ENCODE measurements at places on chromosomes 5 and 9.
A peak's percentile ranks its signal among the peaks of the same experiment; 100 is the strongest.

DNA sequence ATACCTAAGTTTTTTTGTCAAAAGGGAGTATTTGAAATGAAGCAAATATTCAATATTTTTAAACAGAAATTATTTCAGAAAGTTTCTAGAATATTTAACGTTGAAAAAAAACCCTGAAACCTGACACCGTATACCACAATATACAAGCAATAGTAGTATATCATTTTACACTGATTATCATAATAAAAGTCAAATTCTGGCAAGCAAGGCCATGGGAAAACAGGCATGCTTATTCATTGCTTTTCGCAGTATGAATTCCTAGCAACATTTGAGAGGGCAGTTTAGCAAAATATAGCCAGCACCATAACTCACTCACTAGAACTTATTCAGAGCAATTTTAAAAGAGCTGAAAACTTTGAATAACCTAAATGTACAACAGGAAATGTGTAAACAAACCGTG, 46.1 kb downstream of the ERAP1 start:
- DNase-seq: no peak

- no peak for DNase-seq
These were observed 267.6 kb downstream of the FAM170A start for GRCh38 chr5:119896826-119897536.

GRCh38 chr5:39017504-39017903, 56.7 kb downstream of the RICTOR start:
- DNase-seq: no peak

DNA sequence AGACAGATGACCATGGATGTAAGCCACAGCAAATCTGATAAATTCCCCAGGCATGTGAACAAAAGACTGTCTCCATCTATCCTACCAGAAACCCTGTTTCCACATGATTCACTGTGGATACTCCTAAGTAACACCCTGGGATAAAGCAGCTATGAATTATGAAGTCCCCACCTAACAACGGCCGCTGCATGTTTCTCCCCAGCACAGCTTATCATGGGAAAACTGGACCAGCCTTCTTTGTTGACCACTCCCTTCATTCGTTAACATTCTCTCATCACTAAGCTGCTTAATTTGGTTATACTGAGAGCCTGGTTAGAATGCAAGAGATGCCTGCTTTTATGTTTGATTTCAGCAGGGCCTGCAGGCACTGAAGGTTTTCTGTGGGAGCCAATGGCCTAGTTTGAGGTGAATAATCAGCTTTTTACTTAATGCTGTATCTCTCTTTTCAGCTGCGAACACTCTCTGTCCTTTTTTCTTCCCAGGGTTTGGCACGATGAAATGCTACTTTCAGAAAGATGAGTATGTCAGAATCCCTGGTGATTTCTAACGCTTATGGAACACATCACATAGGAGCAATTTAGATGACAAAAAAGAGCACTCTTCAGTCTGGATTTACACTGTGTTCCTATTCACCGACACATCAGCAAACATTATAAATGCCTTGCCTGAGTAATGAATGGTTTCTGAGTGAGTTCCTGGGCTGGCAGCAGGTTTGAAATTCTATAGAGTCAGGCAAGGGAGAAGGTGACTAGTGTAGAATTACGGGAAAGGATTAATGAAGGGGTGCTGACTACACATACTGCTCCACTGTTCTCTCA, 318.4 kb upstream of the ZNF608 start:
- no peak for DNase-seq

GRCh38 chr5:40594811-40595210, 84.9 kb upstream of the PTGER4 start:
- no peak for DNase-seq

DNA sequence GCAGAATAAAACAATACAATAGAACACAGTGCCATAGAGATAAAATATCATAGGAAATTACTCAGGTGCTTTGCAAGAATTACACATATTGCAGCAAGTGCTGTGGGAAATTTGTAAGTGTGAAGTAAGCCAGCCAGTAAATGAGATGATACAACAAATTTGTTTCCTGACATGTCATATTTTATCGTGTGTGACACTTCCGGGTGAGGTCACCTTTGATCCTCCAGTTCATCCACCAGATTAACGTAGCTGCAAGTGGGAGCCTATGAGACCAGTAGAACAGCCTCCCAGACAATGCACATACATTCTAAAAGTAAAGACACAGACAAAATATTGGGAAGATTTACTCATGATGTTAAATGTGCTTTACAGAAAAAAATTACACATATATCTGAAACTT, 72.2 kb downstream of the PRDM9 start:
- DNase-seq: no peak

GRCh38 chr5:151600069-151600665, 9.0 kb upstream of the FAT2 start:
- no peak for DNase-seq

- no peak for DNase-seq
These were observed 122.8 kb downstream of the KIF4B start for GRCh38 chr5:155136216-155136850.

GRCh38 chr9:24879591-24879990, 333.9 kb upstream of the IZUMO3 start:
- DNase-seq: no peak

DNA sequence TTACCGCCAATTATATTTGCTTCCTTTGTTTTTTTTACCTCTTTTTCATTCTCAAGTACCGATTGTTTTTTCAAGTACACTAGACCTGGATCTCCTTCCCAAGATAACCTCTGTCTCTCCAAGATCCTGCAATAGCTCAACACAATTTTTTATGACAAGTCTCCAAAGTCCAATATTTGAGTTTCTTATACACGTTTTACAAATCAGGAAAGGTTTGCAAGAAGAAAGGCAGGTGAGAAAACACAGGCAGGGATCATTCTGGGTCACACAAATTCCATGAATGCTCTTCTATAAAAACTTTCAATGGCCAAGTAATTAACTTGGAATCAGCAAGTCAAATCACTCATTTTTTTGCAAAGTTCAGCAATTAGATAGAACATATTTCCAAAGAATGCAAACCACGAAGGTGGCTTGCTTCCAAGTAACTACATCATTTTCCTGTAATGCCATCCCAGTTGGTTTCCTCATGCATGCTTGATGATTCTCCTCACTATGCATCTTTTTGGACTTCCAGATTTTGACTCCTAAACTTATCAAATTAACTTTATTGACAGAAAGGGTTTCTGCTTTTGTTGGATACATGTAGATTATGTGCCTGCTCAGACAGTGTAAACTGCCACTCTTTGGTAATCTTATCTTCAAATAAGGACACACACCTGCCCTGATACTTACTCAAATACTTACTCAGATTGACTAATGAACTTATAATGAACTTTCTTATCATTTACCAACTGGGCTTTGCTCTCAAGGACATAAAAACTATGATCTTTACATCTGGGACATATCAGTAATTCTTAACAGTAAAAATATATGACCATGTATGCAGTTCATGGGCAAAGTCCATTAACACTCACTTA, 24.7 kb upstream of the IFNE start:
- peak; percentile 89 for DNase-seq

DNA sequence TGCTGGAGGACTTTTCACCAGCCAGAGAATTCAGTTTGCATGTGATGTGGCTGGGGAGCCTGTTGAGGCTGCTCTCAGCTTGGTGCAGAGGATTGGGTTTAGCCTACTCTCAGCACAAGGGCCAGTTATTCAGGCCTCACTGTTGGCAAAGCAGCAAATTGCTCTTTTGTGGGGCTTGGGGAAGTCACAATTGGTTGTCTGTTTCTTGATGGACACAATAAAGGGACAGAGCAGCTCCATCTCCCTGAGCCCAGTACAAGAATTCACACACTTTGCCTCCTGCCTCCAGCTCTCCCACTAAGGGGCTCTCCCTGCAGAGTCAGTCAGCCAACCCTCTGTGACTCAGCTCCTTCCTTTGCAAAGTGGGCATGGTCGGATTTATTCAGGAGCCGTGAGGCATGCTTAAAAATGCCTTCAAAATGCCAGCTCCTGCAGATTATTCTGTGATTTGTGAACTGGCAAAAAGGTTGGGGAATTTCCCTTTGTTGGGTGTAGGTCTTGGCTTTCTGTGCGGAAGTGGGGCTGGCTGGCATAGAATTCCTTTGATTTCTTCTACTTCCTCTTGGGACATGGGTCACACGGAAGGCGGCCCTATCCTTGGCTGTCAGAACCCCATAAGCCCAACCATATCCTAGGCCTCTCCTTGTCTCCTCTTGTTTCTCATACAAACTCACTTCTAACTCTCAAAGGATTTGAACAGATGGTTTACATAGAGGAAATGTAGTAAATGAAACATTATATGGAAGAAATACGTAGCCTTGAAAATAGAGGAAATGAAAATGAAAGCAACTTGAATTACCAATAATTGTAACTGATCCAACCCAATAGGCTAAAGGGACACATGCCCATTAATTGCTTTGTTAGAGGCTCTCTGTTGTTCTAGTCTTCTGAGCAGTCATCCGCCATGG, 118.7 kb upstream of the CD180 start:
- DNase-seq: no peak

Data from HFFc6 (cell line).